Lung microvascular endothelial cell (primary cell): ENCODE measurements at places on chromosomes 6 and 20. TPM values are rescaled to one million over a fixed set of nuclear protein-coding genes. Genes with fewer than 3 reads are reported as not detected.
A peak's percentile ranks its signal among the peaks of the same experiment; 100 is the strongest.

SMOC2 gene
- total RNA-seq = not detected in 2 replicates

MAP7 gene
- total RNA-seq = 0.40 and 0.44 TPM in 2 replicates

APMAP gene
- total RNA-seq = 63.9 and 68.2 TPM in 2 replicates

SYNDIG1 gene
- total RNA-seq = not detected in 2 replicates

KIF3B gene
- 20.7 and 22.6 TPM in 2 replicates for total RNA-seq

CGA gene
- total RNA-seq = not detected in 2 replicates

SLC22A16 gene
- total RNA-seq = not detected in 2 replicates

TNFRSF6B gene
- total RNA-seq = 3.2 and 12.6 TPM in 2 replicates

MTG2 gene
- 7.4 and 10.9 TPM in 2 replicates for total RNA-seq

OR2B6 gene
- not detected in 2 replicates for total RNA-seq

KIAA0408 gene
- not detected in 2 replicates for total RNA-seq

- DNase-seq = no peak
These were observed 73.5 kb downstream of the CD24 start for GRCh38 chr6:106901062-106901461.

DNA sequence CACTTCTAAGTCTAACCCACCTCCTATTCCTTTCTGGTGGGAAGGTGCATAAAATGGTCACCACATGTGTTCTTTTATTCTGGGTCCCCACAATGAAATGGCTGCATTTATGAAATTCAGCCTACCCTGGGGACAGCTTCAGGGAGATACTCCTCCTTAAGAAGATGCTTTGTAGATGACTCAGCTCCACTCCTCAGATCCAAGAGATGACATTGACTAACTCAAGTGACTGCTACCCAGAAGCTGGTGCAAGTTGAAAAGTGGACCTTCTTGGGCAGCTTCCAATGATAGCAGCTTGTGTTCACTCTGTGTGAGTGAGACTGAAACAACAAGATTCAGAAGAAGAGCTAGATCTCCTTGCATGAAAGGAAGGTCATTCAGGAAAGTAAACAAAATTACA lies 113.4 kb downstream of the SCP2D1 start:
- no peak for DNase-seq

DNA sequence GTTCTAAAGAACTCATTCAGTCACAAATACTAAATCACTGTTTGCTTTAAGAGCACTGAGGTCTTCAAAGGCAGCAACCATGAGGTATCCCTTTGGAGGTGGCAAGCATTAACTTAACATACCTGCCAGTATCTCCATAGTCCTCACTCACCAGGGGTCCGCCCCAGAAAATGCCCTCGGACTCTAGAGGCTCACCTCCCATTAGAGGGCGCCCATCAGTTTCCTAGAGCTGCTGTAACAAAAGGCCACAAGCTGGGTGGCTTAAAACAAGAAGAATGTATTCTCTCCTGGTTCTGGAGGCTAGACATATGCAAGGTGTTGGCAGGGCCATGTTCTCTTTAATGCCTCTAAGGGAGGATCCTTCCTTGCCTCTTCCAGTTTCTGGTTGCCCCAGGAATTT lies 12.0 kb upstream of the RNGTT start:
- no peak for DNase-seq

DNA sequence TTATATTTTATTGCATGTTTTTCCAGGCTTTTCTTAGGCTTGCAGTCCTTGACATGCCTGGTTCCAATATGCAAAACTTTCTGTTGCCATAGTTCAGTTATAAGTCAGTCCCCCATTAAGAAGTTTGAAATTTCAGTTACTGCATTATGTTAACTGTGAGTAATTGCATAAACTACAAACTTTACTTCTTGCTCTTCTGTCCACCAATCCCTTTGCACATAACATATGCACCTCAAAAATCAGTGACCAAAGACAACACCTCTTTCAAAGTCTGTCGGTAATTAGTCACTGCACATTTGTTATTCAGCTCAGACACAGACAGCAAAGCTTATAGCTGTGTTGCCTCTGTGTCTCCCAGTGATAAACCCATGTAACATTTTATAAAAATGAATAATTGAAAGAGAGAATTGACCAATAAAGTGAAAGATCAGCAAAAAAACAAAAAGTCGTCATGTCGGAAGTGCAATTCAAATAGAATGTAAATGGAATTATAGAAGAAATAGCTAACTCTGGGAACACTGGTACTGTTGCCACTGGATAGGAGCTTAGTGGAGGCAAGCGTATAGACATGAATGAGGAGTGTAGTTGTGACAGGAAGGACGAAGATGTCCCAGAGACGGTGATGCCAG lies 50.3 kb upstream of the BTBD3 start:
- DNase-seq = no peak

DNA sequence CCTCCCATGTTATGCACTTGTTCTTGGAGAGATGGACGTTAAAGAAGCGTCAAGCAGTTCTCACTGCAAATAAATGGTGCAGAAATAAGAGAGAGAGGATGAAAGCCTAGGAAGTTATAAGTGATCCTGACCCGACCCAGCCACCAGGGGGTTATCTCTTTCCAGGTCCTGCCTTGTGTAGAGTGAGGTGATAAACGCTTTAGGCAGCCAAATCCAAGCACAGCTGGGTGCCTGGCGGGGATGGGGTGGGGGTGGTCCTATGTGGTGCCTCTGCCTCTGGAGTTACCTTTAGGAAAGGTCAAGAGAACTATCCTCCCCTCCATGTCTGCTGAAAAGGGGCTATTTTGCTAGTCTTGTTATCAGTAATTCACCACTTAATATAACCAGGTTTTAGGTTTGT lies 9.2 kb upstream of the TFAP2A start:
- no peak for DNase-seq

GRCh38 chr6:33160728-33161344 lies 31.4 kb downstream of the COL11A2 start:
- no peak for DNase-seq

- DNase-seq = no peak
These were observed 70.4 kb downstream of the SOX4 start for GRCh38 chr6:21663966-21664313.

- DNase-seq = peak; percentile 78
These were observed 223.3 kb downstream of the TMEM242 start for GRCh38 chr6:157099912-157100593.

GRCh38 chr6:116208056-116208785 lies 45.7 kb downstream of the TSPYL4 start:
- DNase-seq = no peak

GRCh38 chr20:62914970-62915457 lies 11.3 kb downstream of the DIDO1 start:
- DNase-seq = peak; percentile 71

GRCh38 chr20:41418031-41418430 lies 51.4 kb upstream of the EMILIN3 start:
- no peak for DNase-seq

DNA sequence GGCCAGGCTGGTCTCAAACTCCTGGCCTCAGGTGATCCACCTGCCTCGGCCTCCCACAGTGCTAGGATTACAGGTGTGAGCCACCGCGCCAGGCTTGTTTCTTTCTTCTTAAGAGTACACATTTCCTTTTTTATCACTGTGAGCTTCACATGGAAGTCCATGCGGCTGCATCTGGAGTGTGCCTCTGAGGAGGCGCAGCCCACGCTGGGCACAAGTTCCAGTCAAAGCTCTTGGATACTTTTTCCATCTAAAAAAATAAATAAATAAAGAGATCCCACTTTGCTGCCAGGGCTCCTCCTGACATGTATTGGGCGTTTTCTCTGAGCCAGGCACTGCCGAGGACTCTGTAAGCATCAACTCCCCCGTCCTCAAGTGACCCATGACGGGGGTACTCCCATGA lies 123.0 kb downstream of the PREX1 start:
- no peak for DNase-seq

- DNase-seq = no peak
These were observed at the start of gene SLC13A3 for GRCh38 chr20:46651091-46651962. TSS of gene SLC13A3 (minus strand) at chr20:46651459. CDS start at chr20:46651421, 38 bp downstream.

- peak; percentile 81 for DNase-seq
These were observed 27.9 kb upstream of the BMP6 start for GRCh38 chr6:7697820-7698623.

- no peak for DNase-seq
These were observed 4.8 kb upstream of the DDX43 start for GRCh38 chr6:73389854-73390253.

- DNase-seq = no peak
These were observed 49.3 kb upstream of the KLHL31 start for GRCh38 chr6:53714888-53715287.
